ENCODE measurements at places on chromosomes 3 and 15.

GRCh38 chr3:143165211-143165610, 45.6 kb downstream of the CHST2 start:
- DNase-seq = no peak

DNA sequence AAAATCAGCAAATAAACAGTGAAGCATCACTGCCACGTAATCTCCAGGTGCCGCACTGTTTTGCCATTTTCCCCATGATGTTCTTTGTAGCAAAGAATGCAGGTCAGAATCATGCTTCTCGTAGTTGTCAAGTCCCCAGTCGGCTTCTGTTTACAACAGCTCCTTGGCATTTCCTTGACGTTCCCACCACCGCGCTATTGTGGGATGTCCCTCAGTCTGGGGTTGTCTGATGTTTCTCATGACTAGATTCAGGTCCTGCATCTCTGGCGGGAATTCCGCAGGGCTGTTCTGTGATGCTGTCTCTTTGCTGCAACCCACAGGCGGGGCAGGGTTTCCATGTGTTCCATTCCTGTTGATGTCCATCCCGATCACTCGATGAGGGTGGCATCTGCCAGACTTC, 117.9 kb upstream of the SMAD3 start:
- DNase-seq = peak; percentile 27

DNA sequence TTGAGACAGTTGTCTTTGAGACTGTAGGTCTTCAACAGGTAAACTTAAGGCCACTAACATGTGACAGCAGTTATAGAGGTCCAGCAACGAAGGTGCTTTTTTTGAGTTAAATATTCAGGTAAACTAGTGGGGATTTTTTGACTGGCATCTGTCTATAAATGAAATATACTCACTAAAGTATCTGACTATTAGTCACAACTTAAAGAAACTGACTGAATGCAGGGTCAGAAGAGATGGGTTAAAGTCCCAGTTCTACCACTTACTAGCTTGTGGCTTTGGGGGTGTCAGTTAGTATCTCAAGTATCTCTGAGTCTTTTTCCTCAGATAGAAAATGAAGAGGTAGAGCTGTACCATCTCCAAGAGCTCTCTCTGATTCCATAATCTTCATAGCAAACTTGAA, 18.0 kb downstream of the MIX23 start:
- no peak for DNase-seq

- DNase-seq = no peak
Observed at GRCh38 chr3:183449391-183449790, 21.0 kb upstream of the MCF2L2 start.

DNA sequence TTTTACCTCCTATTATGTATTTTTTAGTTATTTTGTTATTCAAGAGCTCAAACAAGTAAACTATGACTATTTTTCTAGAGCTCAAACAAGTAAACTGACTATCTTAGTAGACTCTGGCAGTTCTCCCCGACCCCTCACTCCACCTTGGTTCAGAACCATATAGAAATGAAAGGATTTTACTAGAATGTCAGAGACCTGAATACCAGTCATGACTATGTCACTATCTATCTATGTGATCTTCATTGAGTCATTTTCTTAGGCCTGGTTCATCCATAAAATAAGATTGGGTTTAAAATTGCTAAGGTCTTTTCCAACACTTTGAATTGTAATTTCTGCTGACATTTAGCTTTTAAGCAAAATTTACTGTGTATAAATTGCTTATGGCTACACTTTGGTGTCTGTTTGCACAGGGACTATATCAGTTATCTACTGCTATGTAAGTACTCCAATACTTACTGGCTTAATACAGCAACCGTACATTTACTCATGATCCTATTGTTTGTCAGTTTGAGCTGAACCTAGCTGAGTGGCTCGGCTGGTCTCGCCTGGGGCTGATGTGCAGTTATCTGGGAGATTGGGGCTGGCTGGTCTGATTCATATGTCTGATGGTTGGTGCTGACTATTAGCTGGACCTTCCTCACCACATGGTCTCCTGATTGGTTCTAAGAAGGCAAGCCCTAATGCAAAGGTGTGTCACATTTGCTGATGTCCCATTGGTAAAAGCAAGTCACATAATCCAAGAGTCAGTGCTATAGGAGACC, 37.0 kb downstream of the RASA2 start:
- no peak for DNase-seq

DNA sequence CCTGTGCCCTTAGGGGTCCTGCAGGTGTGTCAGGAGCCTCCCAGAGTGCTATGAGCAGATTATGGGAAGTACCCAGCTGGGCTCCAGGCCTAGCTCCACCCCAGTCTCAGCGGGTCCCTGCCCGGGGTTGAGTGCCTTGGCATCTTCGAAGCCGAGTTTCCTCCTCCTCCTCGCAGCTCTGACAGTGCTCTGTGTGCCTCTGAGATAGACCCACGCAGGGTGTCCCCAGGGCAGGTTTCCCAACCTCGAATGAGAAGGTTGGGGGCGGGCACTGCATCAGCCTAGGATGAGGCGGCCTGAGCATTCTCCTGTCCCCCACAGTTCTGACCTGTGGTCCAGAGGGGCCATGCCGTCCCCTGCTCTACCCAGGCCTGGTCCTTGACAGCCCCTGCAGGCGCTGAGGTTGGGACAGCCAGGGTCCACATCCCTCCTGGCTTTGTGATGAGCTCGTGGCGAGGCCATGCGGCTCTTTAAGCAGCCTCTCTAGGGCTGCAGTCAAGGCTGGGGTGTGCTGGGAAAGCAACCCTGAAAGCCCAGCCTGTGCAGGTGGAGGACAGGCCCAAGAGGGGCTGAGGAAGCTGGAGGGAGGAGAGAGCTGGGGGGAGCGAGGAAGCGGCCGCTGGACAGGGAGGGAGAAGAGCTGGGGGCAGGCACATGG, 20.2 kb upstream of the SKOR1 start:
- DNase-seq = no peak

DNA sequence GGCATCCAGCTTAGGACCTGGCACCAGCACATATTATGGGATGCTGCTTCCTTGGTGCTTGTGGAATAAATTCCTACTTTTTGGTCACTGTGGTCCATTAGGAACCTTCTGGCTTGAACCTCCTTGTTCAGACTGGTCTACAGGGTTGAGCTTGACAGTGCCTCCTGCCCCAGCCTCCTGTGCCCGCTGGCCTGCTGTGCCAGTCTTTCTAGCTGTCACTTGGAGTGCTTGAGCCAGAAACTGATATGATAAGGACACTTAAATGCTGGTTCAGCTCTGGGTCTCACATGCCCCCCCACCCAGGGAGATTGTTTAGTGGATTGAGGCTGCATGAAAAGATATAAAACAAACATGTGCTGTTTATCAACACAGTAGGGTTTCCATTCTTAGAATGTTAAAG, 147.8 kb downstream of the SLCO3A1 start:
- DNase-seq = no peak

DNA sequence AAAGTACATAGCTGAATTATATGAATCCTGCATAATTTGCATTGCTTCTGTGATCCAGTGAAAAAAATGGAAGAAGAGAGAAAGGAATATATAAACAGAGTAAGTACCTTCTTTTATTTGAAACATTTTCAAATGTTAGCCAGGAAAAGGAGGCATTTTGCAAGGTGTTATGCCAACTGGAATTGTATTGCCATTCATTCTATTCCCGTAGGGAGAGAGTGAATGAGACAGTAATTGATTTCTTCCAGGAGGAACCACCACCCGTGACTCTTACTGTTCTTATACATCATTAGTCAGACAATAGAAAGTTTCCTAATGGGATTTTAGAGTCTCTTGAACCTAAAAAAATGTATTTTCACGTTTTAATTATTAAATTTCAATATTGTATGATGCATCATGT, 324.1 kb upstream of the ALCAM start:
- no peak for DNase-seq

Measured in fibroblast of skin of back (primary cell).